Body of pancreas (tissue), 4 donors: ENCODE measurements at places on chromosomes 1 and 21. TPM values are rescaled to one million over a fixed set of nuclear protein-coding genes. Genes with fewer than 3 reads are reported as not detected.
A peak's percentile ranks its signal among the peaks of the same experiment; 100 is the strongest.

TMEM183A gene
- 86.7 TPM for total RNA-seq

NKAIN1 gene
- total RNA-seq: not detected

CRNN gene
- total RNA-seq: not detected

OR2T33 gene
- total RNA-seq: not detected

ITSN1 gene
- total RNA-seq: 47.5 TPM

LRP8 gene
- 1.3 TPM for total RNA-seq

COL11A1 gene
- 2.6 TPM for total RNA-seq

GRCh38 chr1:118388301-118388959, 203.4 kb upstream of the SPAG17 start:
- no peak for DNase-seq

DNA sequence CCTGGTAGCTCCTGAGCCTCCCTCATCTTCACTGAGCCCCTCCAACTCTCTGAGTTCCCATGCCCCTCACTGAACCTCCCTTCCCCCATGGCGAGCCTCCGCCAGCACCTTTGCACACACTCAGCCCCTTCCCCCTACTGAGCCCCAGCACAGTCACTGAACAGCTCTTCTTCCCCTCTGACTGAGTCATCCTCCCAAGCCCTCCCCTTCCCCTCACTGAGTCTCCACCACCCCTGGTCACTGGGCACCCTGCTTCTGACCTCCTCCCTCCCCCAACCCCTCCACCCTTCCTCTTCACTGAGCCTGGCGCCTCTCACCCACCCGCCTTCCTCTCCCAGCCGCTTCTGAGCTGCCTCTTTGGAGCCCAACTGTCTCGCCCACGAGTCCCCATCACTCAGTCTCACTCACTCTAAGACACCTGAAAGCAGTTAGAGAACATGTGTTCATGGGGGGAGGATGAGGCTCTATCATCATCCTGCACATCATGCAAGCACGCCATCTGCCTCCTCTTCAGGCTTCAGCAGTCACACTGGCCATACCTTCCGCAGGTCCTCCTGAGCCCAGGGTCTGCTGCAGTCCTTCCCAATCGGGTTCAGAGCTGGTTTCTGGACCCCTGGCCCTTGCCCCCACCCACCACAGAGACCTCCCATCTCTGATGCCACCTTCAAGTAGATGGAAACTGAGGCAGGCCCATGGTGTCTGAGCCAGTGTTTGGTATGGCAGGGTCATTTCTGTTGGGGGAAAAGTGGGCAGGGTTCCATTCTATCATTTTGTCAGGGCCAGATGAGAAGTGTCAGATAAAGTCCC, 2.0 kb upstream of the TRNP1 start:
- peak; percentile 46 for DNase-seq

- no peak for DNase-seq
These were observed 279.7 kb downstream of the SPATA17 start for GRCh38 chr1:217910791-217911320.

DNA sequence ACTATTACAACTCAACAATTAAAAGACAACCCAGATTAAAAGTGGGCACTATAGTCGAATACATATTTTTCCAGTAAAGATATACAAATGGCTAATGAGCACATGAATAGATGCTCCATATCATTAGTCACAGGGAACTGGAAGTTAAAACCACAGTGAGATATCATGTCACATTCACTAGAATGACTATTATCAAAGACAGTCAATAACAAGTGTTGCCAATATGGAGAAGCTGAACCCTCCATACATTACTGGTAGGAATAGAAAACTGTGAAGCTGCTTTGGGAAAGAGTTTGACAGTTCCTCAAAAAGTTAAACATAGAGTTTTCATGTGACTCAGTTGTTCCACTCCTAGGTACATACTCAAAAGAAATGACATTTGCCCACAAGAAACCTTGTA, 30.6 kb upstream of the MRPS6 start:
- DNase-seq: no peak

GRCh38 chr1:155897746-155898145, 13.4 kb downstream of the RIT1 start:
- DNase-seq: no peak

DNA sequence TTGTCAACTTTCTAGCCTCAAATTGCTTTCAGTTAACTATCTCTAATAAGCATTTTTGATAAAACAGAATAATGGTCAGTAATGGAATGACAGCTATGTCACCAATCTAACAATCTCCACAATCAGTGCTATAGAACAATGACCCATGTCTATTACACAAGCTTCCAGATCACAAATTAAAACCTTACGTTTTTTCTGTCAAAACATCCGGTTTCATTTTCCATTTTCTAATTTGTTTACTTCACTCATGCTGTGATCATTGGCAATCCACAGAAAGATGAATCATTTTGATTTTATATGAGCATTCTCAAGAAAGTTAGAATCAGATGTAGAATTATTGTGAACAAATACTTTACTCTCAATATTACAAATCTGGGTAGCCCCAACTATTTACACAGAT, 80.3 kb downstream of the KCNT2 start:
- no peak for DNase-seq

GRCh38 chr21:33203371-33203724, 26.4 kb upstream of the IFNAR2 start:
- DNase-seq: no peak

DNA sequence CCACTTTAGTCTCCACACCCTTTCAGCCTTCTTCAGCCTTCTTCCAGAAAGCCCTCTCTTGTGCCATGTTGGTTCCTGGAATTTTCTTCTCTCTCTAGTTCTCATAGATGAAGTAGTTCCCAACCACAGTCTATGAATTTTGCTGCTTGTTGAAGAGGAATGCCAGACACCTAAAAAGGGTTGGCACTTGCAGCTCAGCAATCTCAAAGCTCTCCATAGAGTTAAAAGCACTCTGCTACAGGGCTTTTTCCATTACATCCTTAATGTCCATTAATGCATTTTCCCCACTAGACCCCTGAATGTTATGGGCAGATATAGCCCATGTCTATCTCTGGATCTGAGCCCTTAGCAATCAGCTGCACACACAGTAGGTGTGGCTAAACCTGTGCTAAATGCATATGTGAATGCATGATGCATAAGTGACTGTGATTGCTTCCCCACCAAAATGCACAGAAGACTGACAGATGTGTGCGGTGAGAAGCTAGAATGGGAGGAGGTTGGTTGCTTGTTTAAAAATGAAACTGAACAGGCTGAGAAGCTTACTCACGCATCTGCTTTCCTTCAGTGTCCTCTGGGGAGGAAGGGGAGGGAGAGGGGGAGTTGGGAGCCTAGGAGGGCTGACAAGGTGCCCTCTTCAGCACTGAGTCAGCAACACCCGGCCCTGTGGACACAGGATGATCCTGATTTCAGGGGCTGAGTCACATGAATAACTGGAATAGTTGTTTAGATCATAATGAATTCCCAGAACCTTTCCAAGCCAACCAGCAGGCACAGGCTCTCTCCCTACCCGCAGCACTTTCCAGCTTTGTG, 146.1 kb upstream of the FGGY start:
- peak; percentile 20 for DNase-seq
